Cardiac muscle cell (in vitro differentiated cells and primary cell): ENCODE measurements at places on chromosomes 7 and 10. TPM values are rescaled to one million over a fixed set of nuclear protein-coding genes. Genes with fewer than 3 reads are reported as not detected.

- no peak overlapping the region for H3K27ac ChIP-seq
- no peaks in the 10 kb centered on the region for H3K27me3 ChIP-seq
- DNase-seq, result no peak
- no peak overlapping the region for H3K4me3 ChIP-seq
Observed at GRCh38 chr10:36679554-36679953, 445.8 kb upstream of the ANKRD30A start.

GRCh38 chr7:149733924-149734790 is 39.2 kb downstream of the ZNF467 start:
- H3K27me3 ChIP-seq, result no peaks in the 10 kb centered on the region
- H3K4me1 ChIP-seq, result no peaks in the 10 kb centered on the region
- H3K27ac ChIP-seq, result no peak overlapping the region
- DNase-seq, result no peak
- H3K36me3 ChIP-seq, result peaks cover 16% of the 10 kb centered on the region

- no peak overlapping the region for H3K4me3 ChIP-seq
- H3K4me1 ChIP-seq, result no peaks in the 10 kb centered on the region
- no peaks in the 10 kb centered on the region for H3K27me3 ChIP-seq
Observed at GRCh38 chr7:17646253-17646956, 293.9 kb downstream of the SNX13 start.

DNA sequence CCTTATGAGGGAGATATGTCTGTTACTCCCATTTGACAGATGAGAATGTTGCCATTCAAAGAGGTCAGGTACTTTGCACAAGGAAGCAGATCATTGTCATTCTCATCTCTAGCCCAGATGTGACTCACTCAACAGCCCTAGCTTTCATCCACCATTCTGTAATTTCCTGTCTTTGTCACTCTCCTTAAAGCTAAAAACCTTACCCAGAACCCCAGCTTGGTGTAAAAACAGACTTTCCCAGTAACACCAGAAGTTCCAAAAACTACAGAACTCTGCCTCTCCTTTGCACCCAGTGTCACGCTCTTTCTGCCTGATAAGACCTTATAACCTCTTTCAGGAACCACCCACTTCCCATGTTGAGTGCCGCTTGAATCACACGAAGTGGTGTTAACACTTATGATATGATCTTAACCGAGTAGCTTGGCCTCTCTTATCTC is 89.1 kb upstream of the SP4 start:
- no peak overlapping the region for H3K4me3 ChIP-seq
- no peak overlapping the region for H3K27ac ChIP-seq
- no peaks in the 10 kb centered on the region for H3K4me1 ChIP-seq
- no peaks in the 10 kb centered on the region for H3K36me3 ChIP-seq
- no peak for DNase-seq

- no peak overlapping the region for H3K27ac ChIP-seq
- peaks cover 10% of the 10 kb centered on the region for H3K4me1 ChIP-seq
- peaks cover 20% of the 10 kb centered on the region for H3K36me3 ChIP-seq
- peak; percentile 75 for DNase-seq
Observed at GRCh38 chr7:44477063-44477830, 13.2 kb downstream of the NUDCD3 start.

GRCh38 chr10:3136336-3136735 is 36.2 kb downstream of the PITRM1 start:
- peak overlapping the region; percentile 77 for H3K27ac ChIP-seq
- DNase-seq, result no peak
- H3K36me3 ChIP-seq, result peaks cover 93% of the 10 kb centered on the region
- H3K4me1 ChIP-seq, result no peaks in the 10 kb centered on the region
- H3K4me3 ChIP-seq, result no peak overlapping the region
- H3K27me3 ChIP-seq, result no peaks in the 10 kb centered on the region

GRCh38 chr10:98910048-98910447 is 325.6 kb downstream of the HPSE2 start:
- no peak overlapping the region for H3K4me3 ChIP-seq
- peak; percentile 75 for DNase-seq
- H3K27ac ChIP-seq, result peak overlapping the region; percentile 90

- H3K36me3 ChIP-seq, result no peaks in the 10 kb centered on the region
- peaks cover 6% of the 10 kb centered on the region for H3K4me1 ChIP-seq
- H3K27me3 ChIP-seq, result no peaks in the 10 kb centered on the region
- no peak overlapping the region for H3K27ac ChIP-seq
- no peak overlapping the region for H3K4me3 ChIP-seq
Observed at GRCh38 chr10:91010952-91011351, 90.1 kb upstream of the ANKRD1 start.

GRCh38 chr10:115945701-115946445 is 327.1 kb downstream of the GFRA1 start:
- H3K27me3 ChIP-seq, result no peaks in the 10 kb centered on the region
- H3K36me3 ChIP-seq, result no peaks in the 10 kb centered on the region
- H3K4me1 ChIP-seq, result peaks cover 10% of the 10 kb centered on the region
- H3K4me3 ChIP-seq, result no peak overlapping the region
- no peak overlapping the region for H3K27ac ChIP-seq

GRCh38 chr7:157527686-157528085 is 190.9 kb downstream of the DNAJB6 start:
- H3K4me3 ChIP-seq, result no peak overlapping the region
- no peak for DNase-seq
- no peaks in the 10 kb centered on the region for H3K4me1 ChIP-seq
- H3K27me3 ChIP-seq, result no peaks in the 10 kb centered on the region
- no peak overlapping the region for H3K27ac ChIP-seq

- H3K4me3 ChIP-seq, result peak within 1 kb of the TSS; percentile 96
- no peaks in the 10 kb centered on the region for H3K36me3 ChIP-seq
- H3K27ac ChIP-seq, result peak within 1 kb of the TSS; percentile 78
- DNase-seq, result peak; percentile 86
- no peaks in the 10 kb centered on the region for H3K27me3 ChIP-seq
Observed at GRCh38 chr10:68826764-68827591, at the start of gene STOX1. Gene STOX1, plus strand, starts transcription at chr10:68827531. Its CDS starts 93 bp downstream, at chr10:68827624.

DNA sequence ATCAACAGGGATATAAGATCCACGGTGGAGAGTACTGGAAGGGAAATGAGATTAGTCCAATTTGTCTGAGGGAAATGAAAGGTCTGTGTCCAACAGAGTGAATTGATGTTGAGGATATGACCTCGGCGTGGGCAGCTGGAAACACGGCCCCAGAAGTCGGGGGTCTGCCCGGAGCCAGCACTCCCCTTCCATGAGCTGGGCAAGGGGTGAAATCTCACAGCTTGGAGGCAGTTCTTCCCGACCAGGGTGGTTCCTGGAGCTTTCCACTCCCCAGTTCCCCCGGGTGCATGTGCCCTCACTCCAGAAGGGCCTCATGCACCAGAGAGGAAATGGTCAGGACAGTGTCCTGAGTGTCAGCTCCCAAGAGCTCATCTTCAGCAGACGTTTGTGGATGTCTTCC is 264.7 kb upstream of the PPP2R2D start:
- no peaks in the 10 kb centered on the region for H3K36me3 ChIP-seq
- no peaks in the 10 kb centered on the region for H3K4me1 ChIP-seq
- H3K27ac ChIP-seq, result no peak overlapping the region
- no peaks in the 10 kb centered on the region for H3K27me3 ChIP-seq
- no peak overlapping the region for H3K4me3 ChIP-seq
- no peak for DNase-seq

- H3K4me1 ChIP-seq, result no peaks in the 10 kb centered on the region
- DNase-seq, result peak; percentile 79
- H3K4me3 ChIP-seq, result no peak overlapping the region
- peaks cover 7% of the 10 kb centered on the region for H3K27me3 ChIP-seq
- H3K27ac ChIP-seq, result no peak overlapping the region
Observed at GRCh38 chr10:69515699-69516259, 57.4 kb downstream of the NEUROG3 start.

GRCh38 chr10:15805395-15806058 is 54.8 kb downstream of the MINDY3 start:
- H3K27me3 ChIP-seq, result no peaks in the 10 kb centered on the region
- DNase-seq, result no peak
- H3K4me1 ChIP-seq, result no peaks in the 10 kb centered on the region
- H3K36me3 ChIP-seq, result no peaks in the 10 kb centered on the region

GRCh38 chr7:74187915-74188675 is 13.9 kb downstream of the EIF4H start:
- peaks cover 49% of the 10 kb centered on the region for H3K36me3 ChIP-seq
- H3K27me3 ChIP-seq, result no peaks in the 10 kb centered on the region
- H3K4me1 ChIP-seq, result peaks cover 22% of the 10 kb centered on the region
- DNase-seq, result no peak
- H3K4me3 ChIP-seq, result no peak overlapping the region

DNA sequence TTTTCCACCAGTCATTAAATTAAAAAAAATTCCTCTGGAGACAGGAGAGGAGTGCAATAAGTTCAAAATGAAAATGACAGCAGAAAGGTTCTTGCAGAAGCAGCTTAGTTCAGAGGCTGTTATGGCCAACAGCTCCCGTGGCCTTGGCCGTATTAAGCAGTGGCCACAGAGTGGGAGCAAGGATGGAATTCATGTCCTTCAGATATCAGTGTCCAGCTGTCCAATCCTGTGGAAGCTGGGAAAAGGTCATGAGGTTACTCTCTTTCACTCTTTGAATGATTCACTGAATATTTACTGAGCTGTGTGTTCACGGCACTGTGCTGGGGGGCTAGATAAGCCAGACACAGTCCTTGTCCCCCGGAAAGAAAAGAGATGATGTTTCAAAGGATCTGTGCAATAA is 231.8 kb downstream of the BMPER start:
- H3K4me1 ChIP-seq, result peaks cover 15% of the 10 kb centered on the region
- no peak overlapping the region for H3K4me3 ChIP-seq
- no peaks in the 10 kb centered on the region for H3K36me3 ChIP-seq

DNA sequence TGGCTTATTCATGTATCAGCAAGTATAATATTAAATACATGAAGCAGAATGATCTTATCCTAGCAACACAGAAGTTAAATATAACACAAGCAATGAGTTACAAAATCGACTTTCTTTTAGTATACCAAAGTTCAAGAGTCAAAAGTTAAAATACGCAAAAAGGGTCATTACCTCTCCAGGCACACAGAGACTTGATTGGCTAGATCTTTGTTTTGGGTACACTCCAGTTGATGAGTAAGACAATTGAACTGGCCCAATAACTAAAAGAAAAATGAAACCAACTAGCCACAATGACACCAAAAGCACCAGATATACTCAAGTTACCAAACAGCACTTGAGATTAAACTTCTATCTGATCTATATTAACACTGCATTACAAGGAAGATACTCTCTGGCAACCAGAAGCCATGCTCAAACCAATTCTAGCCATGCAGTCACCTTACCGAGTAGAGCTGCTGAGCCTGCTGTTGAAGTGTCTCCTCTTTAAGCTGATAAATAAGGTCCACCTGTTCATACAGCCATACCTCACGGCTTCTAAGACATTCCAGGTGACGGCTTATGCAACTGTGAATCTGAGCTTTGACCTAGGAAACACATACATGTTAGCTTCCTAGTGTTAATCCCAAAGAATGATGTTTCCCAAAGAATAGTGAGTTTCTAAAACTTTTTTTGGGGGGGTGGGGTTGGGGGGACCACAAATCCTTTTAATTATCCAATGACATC is 15.6 kb downstream of the NCOA4 start:
- peaks cover 38% of the 10 kb centered on the region for H3K4me1 ChIP-seq
- H3K27me3 ChIP-seq, result no peaks in the 10 kb centered on the region
- H3K4me3 ChIP-seq, result no peak overlapping the region
- peaks cover 62% of the 10 kb centered on the region for H3K36me3 ChIP-seq
- DNase-seq, result no peak

- H3K27ac ChIP-seq, result peak overlapping the region; percentile 2
- no peaks in the 10 kb centered on the region for H3K27me3 ChIP-seq
- no peak overlapping the region for H3K4me3 ChIP-seq
- DNase-seq, result no peak
- peaks cover 15% of the 10 kb centered on the region for H3K4me1 ChIP-seq
- H3K36me3 ChIP-seq, result no peaks in the 10 kb centered on the region
Observed at GRCh38 chr7:33422825-33423645, 293.7 kb downstream of the BBS9 start.

DNA sequence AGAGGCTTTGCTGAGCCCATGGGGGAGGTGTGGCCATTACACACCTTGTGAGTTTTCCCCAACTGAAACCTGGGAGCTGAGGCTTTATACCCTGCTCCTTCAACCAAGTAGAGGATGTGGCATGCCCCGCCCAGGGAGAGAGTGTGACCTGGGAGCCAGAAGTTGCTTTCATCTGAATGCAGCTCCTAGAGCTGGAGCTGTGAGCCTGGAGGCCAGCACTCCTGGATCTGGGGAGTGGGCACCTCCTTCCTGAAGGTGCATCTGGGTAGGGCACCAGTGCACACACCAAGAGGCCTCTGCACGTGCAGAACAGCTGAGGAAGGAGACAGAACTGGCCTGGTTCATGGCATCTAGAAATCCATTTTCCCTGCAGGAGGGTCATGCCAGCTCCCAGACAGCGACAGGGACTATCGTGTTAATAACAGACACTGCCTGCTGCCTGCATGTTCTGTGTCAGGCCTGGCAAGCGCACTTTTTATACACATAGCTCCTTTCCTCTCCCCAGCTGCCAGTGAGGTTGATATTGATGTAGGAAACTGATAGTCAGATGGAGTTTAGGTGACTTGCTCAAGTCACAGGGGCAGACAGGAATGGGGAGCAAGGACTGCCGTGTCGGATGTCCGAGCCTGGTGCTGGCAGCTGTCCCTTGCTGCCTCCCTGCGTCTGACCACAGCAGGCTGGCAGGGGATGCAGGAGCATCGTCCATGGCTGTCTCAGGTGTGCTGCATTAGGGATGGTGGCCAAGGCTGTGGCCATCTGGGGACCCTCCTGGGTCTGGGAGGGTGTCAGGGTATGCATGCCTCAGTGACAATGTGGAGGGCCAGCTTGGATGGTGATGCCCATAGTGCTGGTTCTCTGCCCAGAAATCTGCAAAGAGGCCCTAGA is 189.9 kb upstream of the CXCL12 start:
- H3K4me1 ChIP-seq, result no peaks in the 10 kb centered on the region
- no peaks in the 10 kb centered on the region for H3K27me3 ChIP-seq
- H3K36me3 ChIP-seq, result no peaks in the 10 kb centered on the region
- no peak for DNase-seq
- no peak overlapping the region for H3K27ac ChIP-seq
- no peak overlapping the region for H3K4me3 ChIP-seq

- H3K27ac ChIP-seq, result no peak overlapping the region
- no peaks in the 10 kb centered on the region for H3K4me1 ChIP-seq
- peak overlapping the region; percentile 35 for H3K4me3 ChIP-seq
- peaks cover 89% of the 10 kb centered on the region for H3K27me3 ChIP-seq
- DNase-seq, result peak; percentile 56
Observed at GRCh38 chr10:43229208-43230061, 37.4 kb downstream of the RASGEF1A start.

HOXA5 gene
- not detected in 2 replicates for total RNA-seq

IMMP2L gene
- 6.0 TPM in 2 replicates for total RNA-seq

ITPRID1 gene
- not detected in 2 replicates for total RNA-seq

CNNM2 gene
- 8.8 and 18.0 TPM in 2 replicates for total RNA-seq

RPEL1 gene
- not detected in 2 replicates for total RNA-seq

RBM33 gene
- 19.6 and 51.1 TPM in 2 replicates for total RNA-seq
